ENCODE measurements at places on chromosomes 3 and 15.

GRCh38 chr3:37934631-37935289, 55.8 kb upstream of the VILL start:
- no peak for DNase-seq

GRCh38 chr15:67899596-67900283, 59.9 kb upstream of the RNU6-1 start:
- DNase-seq: no peak

DNA sequence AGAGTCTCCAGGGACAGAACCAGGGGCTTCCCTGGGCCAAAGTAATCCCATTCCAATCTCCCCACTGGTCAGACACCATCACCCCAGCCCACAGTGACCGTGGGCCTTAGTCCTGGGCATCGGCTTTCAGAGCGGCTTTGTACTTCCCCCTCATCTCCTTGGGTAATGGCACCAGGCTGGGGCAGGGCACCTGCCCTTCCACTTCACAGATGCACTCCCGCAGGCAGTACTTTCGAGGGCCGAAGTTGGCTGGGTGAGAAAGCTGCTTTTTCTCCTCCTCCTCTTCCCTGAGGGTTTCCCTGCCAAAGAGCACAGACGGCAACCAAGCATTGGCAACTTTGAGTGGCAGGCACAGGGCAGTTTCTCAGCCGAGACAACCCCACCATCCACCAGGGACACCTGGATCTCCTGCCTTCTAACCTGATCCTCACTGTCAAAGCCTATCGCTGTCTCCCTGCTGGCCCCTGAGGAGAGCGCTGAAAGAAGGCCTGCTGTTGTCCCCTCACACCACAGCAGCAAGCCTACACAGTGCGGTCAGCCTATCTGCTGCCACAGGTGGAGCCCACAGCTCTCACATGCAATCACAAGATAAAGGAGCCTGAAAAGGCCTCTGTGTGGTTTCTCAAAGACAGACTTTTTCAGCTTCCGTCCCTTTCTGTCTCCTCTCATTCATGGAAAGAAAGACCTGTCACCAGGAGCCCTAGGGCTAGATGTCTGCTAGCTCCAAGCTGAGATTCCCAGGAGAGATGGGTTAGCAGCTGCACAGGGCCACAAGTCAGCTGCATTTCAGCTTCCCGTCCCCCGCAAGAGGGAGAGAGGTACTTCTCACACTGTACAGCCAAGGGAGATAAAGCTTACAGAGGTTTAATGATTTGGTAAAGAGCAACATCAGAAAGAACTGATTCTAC, 12.5 kb downstream of the MRPS25 start:
- DNase-seq: no peak

DNA sequence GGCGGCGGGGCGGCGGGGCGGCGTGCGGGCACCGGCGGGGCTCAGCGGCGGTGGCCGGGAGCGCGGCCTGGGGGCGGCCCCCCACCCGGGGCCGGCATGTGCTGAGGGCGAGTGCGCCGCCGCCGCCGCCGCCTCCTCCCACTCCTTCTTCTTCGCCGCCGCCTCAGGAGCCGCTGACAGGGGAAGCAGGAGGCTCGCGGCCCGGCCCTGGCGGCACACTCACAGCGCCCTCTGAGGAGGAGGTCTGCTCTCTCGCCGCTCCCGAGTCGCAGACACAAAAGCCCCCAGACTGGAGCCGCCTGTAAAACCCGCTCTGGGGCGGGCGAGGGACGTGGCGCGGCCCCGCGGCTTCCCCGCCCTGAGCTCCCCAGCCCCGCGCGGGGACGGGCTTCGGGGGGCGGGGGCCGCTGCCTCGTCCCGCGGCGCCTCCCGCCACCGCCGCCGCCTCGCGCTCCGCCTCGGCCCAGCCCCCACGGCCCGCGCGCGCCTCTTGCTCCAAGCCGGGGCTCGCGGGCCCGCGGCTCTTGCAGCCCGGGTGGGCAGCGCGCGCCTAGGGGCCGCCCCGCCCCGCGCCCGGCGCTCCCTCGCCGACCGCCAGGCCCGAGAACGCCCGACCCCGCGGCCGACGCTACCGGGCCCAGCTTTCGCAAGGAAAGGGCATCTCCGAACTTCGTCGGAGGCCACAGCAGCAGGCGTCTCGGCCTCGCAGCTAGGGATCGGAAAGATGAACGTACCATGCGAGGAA, at the start of gene PYGO1:
Gene PYGO1, minus strand, starts transcription at position 276 of the 745 bp plus-strand sequence. CDS start 462 bp downstream, outside the sequence.
- DNase-seq: no peak

GRCh38 chr3:67381667-67382272, 272.6 kb downstream of the SUCLG2 start:
- no peak for DNase-seq

- DNase-seq: peak; percentile 30
These were observed 228.0 kb downstream of the UACA start for GRCh38 chr15:70535071-70535954.

GRCh38 chr3:127454968-127455367, 135.6 kb downstream of the TPRA1 start:
- no peak for DNase-seq

- DNase-seq: no peak
These were observed 34.5 kb upstream of the VILL start for GRCh38 chr3:37955918-37956707.

DNA sequence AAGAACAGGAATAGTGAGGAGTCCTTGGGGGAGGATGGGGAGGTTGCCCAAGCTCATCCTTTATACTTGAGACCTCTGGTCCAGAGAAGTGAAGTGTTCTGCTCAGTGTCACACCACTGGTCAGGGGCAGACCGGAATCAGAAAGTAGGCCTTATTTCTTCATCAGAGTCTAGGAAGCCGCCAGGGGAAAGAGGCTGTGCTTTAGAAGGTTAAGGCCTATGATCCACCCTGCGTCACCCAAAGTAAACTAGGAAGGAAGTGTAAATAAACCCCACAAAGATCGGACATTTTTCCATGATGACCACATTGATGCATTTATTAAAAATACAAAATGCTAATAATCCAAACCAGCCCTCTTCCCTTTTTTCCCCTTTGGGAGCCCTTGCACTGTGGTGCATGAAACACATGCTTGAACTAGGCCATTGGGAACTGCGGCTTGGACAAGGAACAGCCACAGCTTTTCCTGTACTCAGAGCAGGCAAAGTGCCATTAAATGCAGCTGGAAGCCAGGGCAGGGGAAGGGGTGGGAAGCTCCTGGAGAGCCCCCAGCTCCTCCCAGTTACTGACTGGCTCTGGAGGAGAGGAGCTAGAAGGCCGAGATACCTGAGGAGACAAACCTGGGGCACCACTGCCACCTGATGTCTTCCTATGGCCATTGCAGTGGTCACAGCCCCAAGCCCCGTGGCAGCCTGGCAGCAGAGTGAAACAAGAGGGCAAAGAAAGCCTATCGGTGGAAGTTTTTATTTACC, 37.0 kb downstream of the CDC25A start:
- peak; percentile 43 for DNase-seq

GRCh38 chr15:100565591-100565990, 36.4 kb downstream of the LINS1 start:
- no peak for DNase-seq

- no peak for DNase-seq
These were observed 13.7 kb downstream of the ZIC1 start for GRCh38 chr3:147422601-147423536.

DNA sequence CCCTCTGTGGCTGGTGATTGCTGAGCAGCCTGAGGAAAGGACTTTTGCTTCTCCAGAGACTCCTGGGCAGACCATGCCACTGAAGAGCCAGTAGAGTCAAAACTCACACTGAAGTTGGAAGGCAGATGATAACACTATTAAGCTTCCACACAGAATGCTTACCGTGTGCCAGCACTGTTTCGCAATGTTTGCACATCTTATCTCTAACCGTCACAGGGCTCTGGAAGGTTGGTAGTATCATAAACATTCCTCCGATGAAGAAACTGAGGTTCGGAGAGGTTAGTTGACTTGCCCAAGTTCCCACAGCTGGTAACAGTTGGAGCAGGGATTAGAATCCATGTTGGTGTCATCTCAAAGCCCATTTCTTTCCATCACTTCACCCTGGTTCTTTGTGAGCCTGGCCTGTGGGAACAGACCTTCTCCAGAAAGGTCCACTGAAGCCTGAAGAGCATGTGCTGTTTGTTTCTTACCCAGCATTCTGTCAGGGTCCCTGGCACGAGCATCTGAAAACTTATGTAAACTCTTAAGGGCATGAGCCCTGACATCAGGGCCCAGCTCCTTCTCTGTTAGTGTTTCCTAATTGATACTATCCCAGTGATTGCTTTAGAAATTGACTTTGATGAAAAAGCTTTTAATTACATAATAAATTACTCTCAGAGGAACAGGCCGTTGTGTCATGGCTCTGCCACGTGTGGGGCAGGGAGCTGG, 77.0 kb upstream of the PRR23C start:
- no peak for DNase-seq

DNA sequence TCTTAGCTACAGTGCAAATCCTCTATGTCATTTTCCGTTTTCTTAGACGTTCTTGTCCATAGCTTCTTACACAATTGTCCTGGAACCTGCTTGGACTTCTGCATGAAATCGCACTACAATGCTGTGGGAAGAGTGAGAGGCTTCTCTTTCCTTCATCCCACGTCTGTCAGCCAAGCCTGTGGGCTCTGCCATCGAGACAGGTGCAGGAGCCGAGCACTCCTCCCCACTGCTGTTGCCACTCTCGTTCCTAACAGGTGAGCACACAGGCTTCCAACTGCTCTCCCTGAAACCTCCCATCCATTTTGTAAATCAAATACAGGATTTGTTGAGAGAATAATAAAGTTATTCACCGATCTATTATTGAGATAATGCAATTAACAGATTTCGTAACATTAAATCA, 23.5 kb downstream of the ZXDC start:
- DNase-seq: no peak

- no peak for DNase-seq
These were observed 889.8 kb downstream of the ROBO1 start for GRCh38 chr3:78878011-78878410.

GRCh38 chr3:13133471-13133981, 60.3 kb upstream of the IQSEC1 start:
- no peak for DNase-seq

GRCh38 chr3:194890091-194890490, 204.4 kb downstream of the FAM43A start:
- no peak for DNase-seq

DNA sequence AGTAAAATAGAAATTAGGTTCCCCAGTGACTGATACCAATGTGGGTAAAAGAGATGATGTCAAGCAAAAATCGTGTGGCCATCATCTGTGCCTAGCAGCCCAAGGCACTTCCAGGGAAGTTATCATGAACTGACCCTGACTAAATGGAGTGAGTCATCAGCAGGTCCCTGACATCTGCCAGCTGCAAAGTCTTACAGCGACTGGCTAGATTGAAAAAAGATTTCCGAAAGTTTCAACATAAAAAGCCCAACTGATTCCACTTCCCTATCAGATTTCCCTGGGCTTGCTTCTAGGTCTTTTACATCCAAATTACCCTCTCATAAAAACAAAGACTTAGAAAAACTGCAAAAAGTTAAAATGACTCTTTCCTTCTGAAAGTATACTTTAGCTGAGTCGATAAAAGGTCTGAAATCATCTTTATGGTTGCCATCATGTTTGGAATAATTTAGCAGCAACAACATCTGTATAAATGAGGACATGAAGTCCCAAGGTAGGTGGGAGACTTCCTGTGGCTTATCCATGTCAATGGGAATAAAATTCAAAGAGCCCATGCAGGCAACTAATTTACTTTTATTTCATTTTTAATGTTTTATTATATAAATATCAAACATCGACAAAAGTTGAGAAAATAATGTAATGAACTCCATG, 342.8 kb downstream of the ERC2 start:
- DNase-seq: no peak

- no peak for DNase-seq
These were observed 37.4 kb downstream of the WWTR1 start for GRCh38 chr3:149620291-149621020.

DNA sequence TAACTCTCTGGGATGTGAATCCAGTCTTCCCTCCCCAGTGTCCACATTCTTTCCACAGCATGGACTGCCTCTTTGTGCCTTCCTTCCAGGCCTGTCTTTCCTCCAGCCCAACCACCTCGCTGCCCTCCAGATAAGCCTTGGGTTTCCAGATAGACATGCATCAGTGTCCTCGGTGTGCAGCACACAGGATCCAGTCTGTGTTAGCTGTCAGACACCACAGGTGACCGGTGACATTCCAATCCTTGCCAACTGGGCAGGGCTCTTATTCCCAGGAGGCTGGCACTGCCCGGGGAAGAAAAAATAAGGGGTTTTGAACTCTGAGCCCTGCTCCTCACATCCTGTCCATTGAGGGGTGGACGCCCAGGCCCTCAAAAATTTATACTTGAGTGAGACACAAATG, 6.0 kb upstream of the SLC6A1 start:
- DNase-seq: no peak

- DNase-seq: no peak
These were observed 77.8 kb upstream of the LPP start for GRCh38 chr3:188076176-188076575.

DNA sequence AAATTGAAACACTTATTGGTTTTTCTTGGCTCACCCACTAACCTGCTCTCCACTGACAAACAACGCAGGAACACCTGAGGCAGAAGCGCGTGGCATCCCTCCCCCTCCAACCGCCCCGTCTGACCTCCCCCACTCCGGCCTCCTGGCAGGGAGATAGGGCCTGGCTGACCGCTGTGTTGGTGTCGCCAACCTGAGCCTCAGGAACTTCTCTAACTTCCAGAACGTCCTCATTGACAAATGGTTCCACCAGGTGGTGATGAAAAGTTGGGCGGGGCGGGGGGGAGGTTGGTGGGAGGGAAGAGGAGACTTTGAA, 22.8 kb downstream of the IL17RD start:
- no peak for DNase-seq

- no peak for DNase-seq
These were observed 3.6 kb downstream of the PLIN1 start for GRCh38 chr15:89675606-89676005.

DNA sequence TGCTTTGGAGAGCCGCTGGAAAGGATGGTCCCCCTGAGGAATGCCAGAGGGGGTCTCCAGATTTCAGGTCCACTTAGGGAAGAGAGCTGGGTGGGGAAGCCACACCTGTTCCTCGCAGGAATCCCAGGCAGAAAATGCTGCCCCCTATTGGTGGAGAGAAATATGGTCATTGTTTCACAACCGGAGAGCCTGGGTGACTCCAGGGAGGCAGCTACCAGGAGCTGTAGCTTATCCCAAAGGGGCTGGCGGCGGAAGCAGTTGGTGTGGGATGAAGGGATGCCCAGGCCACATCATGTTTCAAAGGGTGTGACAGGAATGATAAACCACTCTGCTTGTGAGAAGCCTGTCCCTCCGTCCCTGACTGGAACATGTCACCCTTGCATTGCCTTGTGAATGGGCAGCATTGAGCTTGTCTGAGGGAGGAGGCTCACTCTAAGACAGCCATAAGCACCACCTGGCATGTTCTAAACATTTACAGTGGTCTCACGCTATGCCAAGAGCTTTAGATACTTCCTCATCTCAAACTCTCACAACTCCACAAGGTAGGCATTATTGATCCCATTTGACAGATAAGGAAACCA, 34.5 kb downstream of the POMGNT2 start:
- peak; percentile 2 for DNase-seq

DNA sequence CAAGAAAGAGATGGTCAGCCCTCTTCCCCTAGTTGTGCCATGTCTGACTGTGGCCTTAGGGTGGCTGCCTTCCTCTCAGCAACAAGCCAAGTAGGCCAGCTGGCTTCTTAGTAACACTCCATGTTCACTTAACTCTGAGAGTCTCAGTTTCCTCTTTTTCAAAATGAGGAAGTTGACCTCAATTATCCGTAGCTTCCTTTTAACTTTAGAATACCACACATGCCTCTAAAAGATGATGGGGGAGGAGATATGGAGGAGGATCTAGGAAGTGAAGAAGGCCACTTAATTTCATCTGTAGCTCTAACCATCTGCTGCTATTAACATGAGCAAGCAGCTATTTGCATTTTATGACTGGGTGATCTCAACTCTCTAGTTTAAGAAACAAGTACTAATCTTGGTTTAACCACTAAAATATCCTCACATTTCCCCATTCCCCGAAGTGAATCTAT, 32.9 kb downstream of the CD200R1L start:
- no peak for DNase-seq
